NCI-H69 (cell line): ENCODE measurements at places on chromosomes 7 and 10.
A peak's percentile ranks its signal among the peaks of the same experiment; 100 is the strongest.

DNA sequence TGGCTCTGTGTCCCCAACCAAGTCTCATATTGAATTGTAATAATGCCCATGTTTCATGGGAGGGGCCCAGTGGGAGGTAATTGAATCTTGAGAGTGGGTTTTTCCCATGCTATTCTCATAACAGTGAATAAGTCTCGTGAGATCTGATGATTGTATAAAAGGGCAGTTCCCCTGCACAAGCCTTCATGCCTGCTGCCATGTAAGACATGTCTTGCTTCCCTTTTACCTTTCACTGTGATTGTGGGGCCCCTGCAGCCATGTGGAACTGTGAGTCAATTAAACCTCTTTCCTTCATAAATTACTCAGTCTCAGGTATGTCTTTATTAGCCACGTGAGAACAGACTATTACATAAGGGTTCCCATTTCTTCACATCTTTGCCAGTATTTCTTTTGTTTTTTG is 97.1 kb upstream of the CPXM2 start:
- DNase-seq, result no peak

GRCh38 chr10:74008212-74008731 is 10.4 kb downstream of the VCL start:
- peak; percentile 45 for DNase-seq

DNA sequence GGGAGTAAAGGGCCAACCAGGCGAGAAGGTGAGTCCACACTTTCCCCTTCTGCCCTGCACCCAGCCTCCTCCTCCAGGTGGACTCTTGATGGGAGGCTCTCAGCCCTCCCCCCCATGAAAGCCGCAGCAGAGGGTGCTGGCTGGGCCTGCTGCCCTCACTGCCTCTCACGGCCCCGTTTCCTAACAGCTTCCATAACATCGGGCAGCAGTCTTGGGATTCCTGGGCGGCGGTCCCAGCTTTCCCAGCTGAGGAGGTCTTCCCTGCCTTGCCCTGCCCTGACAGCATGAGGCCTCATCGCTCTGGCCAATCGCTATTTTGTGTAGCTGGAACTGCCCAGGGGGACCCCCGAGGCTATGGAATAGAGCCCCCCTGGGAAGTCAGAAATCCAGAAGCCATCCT is 76.3 kb downstream of the COL13A1 start:
- DNase-seq, result no peak

GRCh38 chr10:2137549-2138174 is 400.3 kb upstream of the ADARB2 start:
- no peak for DNase-seq

DNA sequence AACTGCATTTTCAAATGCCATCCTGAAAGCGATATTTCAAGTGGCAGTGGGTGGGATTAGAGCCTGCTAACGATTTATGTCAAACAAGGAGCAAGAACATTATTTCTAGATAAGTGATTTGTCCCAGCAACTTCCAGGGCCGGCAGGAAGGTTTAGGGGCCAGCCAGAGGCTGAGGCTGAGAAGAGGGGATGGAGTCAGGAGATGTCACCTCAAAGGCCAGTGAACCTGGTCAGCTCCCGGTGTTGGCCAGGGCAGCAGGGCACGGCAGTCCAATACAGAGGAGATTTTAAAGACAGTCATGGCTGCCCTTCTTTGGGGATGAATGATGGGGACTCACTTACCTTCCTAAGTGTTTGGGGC is 105.7 kb upstream of the PPIF start:
- no peak for DNase-seq

DNA sequence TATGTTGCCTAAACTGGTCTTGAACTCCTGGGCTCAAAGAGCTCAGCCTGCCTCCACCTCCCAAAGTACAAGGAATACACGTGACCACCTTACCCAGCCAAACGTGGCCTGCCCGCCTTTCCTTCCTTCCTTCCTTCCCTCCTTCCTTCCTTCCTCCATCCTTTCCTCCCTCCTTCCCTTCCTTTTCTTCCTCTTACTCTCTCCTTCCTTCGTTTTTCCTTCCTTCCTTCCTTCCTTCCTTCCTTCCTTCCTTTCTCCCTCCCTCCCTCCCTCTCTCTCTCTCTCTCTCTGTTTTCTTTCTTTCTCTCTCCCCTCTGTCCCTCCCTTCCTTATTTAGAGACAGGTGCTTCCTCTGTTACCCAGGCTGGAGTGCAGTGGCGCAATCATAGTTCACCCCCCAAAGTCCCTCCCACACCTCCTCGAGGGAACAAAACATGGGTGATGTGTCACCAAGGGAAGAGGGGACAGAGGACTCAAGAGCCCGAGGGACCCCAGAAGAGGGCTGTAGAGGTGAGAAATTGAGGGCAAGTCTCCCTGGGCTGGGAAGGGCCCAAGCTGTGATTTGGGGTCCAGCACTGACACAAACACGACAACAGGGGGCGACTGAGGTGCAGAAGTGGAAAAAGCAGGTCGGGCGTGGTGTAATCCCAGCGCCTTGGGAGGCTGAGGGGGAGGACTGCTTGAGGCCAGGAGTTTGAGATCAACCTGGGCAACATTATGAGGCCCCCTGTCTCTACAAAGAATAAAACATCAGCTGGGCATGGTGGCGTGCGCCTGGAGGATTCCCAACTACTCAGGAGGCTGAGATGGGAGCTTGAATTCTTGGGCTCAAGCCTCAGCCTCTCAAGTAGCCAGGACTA is 28.1 kb downstream of the EPHB4 start:
- peak; percentile 82 for DNase-seq

GRCh38 chr10:8033812-8034465 is 20.5 kb upstream of the GATA3 start:
- no peak for DNase-seq

- DNase-seq, result peak; percentile 29
These were observed 31.1 kb downstream of the PIK3CG start for GRCh38 chr7:106896231-106896630.

DNA sequence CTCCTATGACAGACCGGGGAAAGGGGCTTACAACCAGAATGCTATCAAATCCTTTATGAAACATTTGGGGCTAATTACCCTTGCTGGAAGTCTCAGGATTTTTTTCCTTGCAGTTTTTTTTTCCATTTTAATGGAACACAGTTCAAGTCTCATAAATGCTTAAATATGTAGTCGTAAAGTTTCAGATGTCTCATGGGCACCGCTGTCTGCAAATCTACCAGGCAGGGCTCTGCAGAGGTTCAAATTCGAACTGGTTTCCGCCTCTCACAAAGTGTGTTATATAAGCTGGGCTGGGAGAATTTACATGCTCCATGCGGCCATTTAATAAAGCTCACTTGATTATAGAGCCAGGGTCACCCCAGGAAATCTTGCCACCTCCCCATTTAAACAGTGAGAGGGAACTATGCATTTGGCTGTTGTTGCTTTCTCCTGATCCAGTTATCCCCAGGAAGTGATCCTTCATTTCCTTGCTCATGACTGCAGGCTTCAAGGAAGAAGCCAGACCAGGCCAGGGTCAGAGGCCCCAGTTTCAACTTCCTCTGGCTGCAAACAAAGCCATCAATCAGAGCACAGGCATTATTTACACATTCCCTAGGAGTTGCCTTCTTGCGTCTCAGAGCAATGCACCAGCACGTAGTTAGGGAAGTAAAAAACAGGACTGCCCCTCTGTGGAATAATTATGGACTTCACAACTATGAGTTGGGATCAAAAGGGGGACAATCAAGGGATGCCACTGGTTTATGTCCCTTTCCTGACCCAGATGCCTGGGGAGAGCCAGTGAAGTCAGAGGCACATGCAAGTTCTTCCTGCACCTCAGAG is 358.8 kb downstream of the PRPF18 start:
- DNase-seq, result peak; percentile 74

- DNase-seq, result no peak
These were observed 148.3 kb downstream of the EXOC4 start for GRCh38 chr7:133401225-133401624.

GRCh38 chr10:45000138-45000751 is 478 bp upstream of the ZNF22 start:
- no peak for DNase-seq

- no peak for DNase-seq
These were observed 91.1 kb downstream of the CXCL12 start for GRCh38 chr10:44293842-44294241.

- no peak for DNase-seq
These were observed 155.3 kb upstream of the COBL start for GRCh38 chr7:51471981-51472296.

- DNase-seq, result peak; percentile 78
These were observed 29.2 kb downstream of the COA1 start for GRCh38 chr7:43700059-43700501.

DNA sequence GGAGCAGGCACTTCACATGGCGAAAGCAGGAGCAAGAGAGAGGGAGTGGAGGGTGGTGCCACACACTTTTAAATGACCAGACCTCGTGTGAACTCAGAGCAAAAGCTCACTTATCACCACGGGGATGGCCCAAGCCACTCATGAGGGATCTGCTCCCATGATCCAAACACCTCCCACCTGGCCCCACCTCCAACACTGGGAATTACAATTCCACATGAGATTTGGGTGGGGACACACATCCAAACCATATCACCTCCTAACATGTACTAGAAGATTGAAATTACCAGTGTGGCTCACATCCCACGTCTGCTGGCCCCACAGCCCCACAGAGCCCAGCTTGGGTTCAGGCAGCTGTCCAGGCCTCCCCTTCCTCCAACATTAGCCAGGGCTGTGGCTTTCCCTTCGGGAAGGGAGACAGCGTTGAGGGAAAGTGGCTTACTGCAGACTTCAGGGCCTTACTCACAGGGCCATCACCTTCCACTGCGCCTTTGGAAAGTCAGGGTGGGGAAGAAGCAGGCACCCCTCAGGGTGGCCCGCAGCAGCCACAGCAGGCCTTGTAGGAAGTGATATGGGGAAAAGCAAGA is 7.7 kb downstream of the DEPP1 start:
- no peak for DNase-seq

DNA sequence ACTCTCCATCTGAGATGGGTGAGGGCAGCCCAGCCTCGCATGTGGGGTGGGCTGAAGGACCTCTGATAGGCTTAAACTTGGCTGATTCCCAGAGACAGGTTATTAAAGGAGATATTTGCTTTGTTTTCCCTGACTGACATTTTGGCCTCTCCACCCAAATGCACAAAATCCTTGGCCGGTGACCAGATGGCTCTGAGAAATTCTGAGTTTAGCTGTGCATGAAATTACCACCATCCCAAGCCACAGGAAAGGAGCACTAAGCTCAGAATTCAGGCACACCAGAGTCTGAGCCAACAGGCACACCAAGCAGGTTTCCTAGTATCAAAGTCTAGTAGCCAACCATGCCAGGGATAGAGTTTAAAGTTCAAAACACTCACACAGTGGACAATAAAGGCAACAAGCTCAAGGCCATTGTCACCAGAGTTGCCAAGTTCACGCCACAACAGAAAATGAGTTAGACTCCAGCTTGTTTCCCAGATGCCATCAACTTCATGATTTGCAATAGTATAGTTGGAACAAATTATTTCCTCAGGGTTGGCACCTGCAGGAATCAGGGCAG is 387.6 kb downstream of the KCNMA1 start:
- no peak for DNase-seq

- DNase-seq, result no peak
These were observed 214.8 kb downstream of the GLRX3 start for GRCh38 chr10:130350996-130351395.

- DNase-seq, result no peak
These were observed 9.2 kb downstream of the ZCCHC24 start for GRCh38 chr10:79436066-79436849.

DNA sequence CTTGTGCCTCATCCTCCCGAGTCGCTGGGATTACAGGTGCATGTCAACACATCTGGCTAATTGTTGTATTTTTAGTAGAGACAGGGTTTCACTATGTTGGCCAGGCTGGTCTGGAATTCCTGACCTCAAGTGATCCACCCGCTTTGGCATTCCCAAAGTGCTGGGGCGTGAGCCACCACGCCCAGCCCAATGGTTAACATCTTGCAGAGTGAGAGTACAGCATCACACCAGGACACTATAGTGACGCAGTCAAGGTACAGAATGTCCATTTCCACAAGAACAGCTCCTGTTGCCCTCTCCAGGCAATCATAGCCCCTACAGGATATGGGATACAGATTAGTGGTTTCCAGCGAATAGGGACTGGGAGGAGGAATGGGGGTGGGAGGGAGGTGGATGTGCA is 34.0 kb downstream of the MYO1G start:
- no peak for DNase-seq

GRCh38 chr10:6778992-6779701 is 199.1 kb upstream of the PRKCQ start:
- no peak for DNase-seq

- no peak for DNase-seq
These were observed 53.5 kb downstream of the BMS1 start for GRCh38 chr10:42836096-42836495.

DNA sequence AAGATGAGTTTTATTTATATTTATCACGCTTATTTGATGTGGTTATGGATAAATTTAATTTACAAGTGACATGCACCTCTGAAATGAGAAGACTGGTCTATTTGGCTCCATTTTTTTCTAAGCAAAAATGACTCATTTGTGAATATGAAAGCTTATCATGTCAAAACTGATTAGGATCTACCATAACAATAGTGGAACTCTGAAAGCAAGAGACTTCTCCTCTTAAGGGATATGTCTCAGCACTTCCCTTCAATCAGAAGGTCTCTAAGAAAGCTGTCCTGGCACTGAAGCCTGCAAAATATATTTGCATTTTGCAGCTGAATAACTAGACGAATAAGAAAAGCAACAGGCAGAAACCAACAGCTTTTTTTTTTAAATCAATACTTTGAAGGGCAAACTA is 12.7 kb downstream of the FAS start:
- DNase-seq, result no peak

- DNase-seq, result no peak
These were observed 157.5 kb downstream of the PRKG1 start for GRCh38 chr10:51231754-51232153.

DNA sequence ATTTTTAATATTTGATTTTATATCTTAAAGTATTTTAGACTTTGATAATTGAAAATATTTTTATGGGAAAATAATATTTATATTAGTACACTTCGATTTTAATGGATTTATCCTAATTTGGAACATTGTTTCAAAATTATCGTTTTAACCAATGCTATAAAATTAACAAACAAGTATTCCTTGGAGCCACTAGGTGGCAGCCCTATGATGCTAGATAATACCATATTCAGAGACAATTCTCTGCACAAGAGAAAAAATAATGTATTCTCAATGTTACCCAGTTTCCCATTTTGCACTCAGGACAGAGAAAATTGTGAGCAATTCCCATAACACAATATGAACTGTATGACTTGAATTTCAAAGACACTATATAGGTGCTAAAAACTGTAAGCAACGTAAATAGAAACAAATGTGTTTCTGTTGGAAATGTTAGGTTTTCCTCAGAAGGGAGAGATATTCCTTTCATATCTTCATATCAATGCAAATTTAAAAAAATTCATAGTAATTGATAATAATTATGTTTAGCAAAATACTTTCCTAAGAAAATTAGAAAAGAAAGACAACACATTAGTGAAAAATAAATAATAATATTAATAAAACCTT is 237.8 kb downstream of the SEMA3E start:
- DNase-seq, result peak; percentile 82

DNA sequence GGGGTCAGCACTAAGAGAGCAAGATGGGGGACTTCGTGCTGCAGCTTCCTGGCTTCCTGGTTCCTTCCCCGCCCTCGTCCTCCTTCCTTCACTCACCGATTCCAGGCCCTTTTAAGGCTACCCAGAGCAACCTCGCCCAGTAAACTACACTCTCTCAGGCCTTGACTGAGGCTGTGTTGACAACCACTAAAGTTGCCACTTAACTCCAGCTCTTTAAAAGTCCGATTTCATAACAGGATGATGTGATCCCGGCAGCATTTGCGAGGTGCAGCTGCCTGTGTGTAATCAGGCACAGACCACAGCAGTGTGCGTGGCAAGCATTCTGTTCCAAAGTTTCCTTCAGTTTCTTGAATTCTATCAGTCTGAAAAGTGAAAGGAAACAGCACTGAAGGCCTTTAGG is 110.6 kb downstream of the RAB11FIP2 start:
- DNase-seq, result no peak

GRCh38 chr10:99676426-99676825 is 17.1 kb downstream of the ENTPD7 start:
- DNase-seq, result no peak
